ENCODE measurements at places on chromosomes 16 and 17. TPM values are rescaled to one million over a fixed set of nuclear protein-coding genes. Genes with fewer than 3 reads are reported as not detected.

- DNase-seq: no peak
Observed at GRCh38 chr16:31501226-31501965, 6.8 kb downstream of the RUSF1 start.

Gene KRT24
- total RNA-seq: not detected

Gene CCDC57
- 77.6 TPM for total RNA-seq

DNA sequence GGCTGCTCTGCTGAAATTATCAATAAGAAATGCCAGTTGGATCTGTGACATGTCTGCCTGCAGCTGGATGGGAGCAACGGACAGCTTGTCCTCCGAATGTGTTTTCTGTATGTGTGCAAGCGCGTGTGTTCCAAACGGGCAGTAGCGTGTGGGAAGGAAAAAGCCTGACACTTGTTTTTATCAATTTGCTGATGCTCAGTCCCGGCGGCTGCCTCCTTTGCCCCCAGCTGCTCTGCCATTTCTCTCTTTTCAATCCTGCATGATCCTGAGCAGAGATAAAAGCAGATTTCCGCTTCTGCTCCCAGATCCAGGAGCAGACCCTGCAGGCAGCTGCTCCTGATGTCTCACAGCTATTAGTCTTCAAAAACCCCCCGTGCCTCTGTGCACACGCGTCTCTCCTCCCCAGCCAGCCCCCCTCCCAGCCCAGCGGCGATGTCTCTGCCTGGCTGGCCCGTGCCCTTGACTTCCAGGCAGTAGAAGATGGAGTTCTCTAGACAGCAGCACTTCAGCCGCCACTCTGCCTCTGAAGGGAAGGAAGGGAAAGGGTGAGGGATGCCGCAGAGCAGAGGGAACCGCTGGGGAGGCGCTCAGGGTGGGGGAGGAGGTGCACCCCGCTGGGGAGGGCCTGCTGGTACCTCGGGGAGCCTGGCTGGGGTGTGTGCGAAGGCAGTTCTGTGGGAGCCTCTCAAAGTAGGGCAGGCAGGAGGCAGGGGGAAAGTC is 4.1 kb downstream of the PRCD start:
- DNase-seq: no peak

GRCh38 chr17:30332057-30332542 is 1.8 kb downstream of the TMIGD1 start:
- DNase-seq: peak; percentile 70

GRCh38 chr17:76405967-76406647 is 21.7 kb downstream of the SPHK1 start:
- no peak for DNase-seq

DNA sequence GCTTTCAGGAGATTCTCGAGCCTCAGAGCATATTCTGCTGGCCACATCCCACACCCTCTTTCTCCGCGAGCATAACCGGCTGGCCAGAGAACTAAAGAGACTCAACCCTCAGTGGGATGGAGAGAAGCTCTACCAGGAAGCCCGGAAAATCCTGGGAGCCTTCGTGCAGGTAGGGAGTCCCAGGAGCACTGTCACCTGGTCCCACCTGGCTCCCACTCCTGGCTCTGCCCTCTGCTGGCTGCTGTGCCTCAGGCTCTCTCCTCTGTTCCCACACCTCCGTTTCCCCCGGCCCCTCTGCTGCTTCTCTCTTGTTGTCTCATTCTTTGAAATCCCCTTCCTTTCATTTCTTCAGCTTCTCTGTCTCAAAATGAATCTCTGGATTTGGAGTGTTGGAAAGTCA is 16.4 kb downstream of the LPO start:
- DNase-seq: no peak

DNA sequence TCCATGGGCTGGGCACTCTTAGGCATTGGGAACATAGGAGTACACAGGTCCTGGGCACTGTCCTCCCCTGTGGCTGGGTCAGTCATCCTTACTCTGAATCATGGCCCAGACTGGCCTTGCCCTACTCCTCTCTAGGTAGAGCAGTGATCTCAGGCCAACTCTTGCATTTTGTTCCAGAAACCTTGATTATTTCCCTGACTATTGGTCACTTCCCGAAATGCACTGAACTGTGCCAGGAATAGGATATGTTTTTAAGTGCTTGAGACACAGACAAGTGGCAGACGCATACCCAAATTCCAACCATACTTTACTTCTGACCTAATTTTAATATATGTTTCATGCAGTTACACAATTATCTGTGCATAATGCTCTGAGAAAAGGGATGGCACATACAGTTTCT is 10.3 kb downstream of the KRABD2 start:
- no peak for DNase-seq

DNA sequence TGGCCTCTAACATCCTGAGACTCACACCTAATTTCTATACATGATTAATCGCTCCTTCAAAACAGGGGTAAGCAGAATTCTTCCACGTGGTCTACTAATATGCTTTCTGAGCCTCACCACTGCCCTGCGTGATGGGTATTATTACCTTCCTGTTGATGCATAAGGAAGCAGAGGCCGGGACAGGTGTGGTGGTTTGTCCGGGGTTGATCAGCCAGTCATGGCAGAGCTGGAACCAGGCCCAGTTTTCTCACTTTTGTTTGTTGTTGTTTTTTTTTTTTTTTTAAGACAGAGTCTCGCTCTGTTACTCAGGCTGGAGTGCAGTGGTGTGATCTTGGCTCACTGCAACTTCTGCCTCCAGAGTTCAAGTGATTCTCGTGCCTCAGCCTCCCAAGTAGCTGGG is 31.2 kb downstream of the RNF135 start:
- no peak for DNase-seq

GRCh38 chr17:36132421-36132831 is 28.8 kb downstream of the CCL4 start:
- no peak for DNase-seq

DNA sequence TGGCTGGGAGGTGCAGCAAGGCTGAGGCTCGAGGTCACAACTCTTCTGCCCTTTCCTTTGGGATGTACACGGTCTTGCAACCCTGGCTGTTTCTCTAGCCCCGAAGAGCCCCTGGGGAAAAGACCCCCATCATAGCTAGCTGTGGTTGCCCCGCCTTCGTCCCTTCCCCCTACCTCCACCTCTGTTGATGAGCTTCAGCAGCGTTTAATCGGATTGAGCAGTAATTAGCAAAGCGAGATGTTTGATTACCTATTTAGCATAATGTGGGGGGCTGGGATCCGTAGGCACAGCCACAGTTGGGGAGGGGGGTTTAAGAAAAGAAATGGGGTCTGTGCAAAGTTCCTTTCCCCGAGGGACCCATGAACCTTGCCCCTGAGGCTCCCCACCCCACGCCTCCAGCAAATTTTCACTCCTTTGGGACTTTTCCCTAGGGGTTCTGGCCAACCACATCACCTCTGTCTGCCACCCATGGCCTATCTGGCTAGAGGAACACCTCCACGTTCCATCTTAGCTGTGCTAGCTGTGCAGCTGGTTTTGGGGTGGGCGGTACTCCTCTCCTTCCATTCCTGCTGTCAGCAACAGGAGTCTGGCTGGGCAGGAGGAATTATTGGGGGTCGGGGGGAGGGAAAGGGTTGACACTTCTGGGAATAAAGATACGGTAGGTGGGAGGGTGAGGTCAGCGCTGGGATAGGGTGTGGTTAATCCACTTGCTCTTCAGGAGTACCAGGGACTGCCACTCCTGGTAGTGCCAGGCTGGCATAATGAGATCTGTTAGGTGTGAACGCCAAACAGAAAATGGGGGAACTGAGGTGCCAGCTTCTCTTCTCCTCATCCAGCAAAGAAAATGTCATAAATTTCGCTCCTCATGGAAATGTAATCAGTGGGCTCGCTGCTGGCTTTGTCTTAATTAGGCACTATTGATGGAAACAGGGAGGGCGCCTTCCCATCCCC is 1.3 kb upstream of the DNAH2 start:
- no peak for DNase-seq

GRCh38 chr16:70151941-70152509 is 21.6 kb upstream of the CLEC18C start:
- DNase-seq: no peak

Gene GRIN2A
- not detected for total RNA-seq

DNA sequence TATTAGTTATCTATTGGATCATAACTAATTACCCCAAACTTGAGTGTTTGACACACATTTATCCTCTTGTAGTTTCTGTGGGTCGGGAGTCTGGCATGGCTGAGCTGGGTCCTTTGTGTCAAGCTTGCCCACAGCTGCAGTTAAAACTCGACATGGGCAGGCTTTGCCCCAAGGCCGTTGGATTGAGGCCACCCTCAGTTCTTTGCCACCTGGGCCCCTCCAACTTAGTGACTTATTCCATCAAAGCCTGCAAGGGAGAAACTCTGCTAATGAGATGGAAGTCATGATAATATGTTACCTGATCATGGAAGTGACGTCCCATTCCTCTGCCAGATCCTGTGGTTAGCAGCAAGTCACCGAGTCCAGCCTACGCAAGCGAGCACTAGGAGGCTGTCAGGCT is 17.2 kb downstream of the TBCD start:
- DNase-seq: no peak

Gene ITGAX
- 2.7 TPM for total RNA-seq

Data from CD8-positive, alpha-beta memory T cell (primary cell).